ENCODE measurements at places on chromosomes 3 and 15. TPM values are rescaled to one million over a fixed set of nuclear protein-coding genes. Genes with fewer than 3 reads are reported as not detected.

DNA sequence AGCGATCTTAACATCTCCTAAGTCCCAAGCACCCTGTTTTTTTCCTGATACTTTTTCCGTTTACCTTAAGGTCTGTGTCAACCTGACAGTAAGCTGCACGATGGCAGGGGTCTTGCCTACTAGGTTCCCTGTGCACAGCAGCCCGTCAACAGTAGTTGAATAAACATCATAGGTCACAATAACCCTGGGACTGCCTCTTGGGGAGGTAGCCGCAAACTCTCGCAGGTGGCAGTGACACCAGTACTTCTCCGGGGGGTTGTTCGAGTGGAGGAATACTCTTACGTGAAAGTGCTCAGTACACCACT, 365 bp upstream of the PDCD6IP start:
- peak overlapping the region; percentile 95 for H3K27ac ChIP-seq
- no peaks in the 10 kb centered on the region for H3K27me3 ChIP-seq

- no peak overlapping the region for H3K4me3 ChIP-seq
- no peaks in the 10 kb centered on the region for H3K4me1 ChIP-seq
- no peaks in the 10 kb centered on the region for H3K27me3 ChIP-seq
These were observed 156.0 kb downstream of the NAALADL2 start for GRCh38 chr3:175015056-175015635.

The DPPA2 gene
- total RNA-seq = not detected

The LRTM1 gene
- total RNA-seq = not detected

DNA sequence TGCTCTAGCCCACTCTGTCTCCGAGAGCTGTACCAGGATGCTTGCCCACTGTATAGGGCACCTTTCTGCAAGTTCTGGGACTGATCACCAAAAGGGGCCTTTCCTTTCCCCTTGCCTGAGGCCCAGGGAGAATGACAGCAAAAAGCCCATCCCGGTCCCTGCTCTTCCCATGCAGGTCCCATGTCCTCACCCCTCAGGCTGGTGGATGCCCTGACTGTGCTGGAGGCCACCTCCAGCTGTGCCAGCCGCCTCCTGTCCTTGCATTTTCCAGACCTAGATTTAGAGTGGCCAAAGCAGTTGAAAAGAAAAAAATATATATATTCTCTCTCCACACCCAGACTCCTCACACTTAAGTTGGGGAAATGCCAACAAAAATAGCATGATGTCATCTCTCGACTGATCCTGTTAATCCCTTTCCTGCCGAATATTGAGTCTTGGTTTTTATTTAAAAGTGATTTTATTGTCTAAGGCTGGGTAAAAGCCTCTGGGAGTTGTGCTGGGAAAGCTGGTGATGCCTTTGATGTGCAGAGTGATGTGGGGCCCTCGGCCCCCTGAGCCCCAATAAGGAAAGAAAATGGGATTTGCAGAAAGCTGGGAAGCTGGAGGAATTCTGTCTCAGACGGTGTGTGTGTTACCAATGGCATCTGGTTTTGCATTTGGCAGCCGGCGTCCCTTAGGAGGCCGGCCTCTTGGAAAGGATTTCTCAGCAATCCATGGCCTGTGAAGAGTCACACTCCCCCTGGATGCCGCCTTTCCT, 29.3 kb upstream of the TPM1 start:
- H3K27me3 ChIP-seq = no peaks in the 10 kb centered on the region
- no peak for DNase-seq
- no peaks in the 10 kb centered on the region for H3K4me1 ChIP-seq
- no peak overlapping the region for H3K27ac ChIP-seq

The NR1D2 gene
- 45.3 TPM for total RNA-seq

The CLRN1 gene
- not detected for total RNA-seq

Data from sigmoid colon (tissue), 7 donors.